ENCODE measurements at places on chromosomes 16 and 17. TPM values are rescaled to one million over a fixed set of nuclear protein-coding genes. Genes with fewer than 3 reads are reported as not detected.

EMP2 gene
- not detected for polyA plus RNA-seq

MAF gene
- polyA plus RNA-seq = 0.06 TPM

GRCh38 chr16:57208926-57209325 lies 22.8 kb downstream of the RSPRY1 start:
- H3K27ac ChIP-seq = no peak overlapping the region
- no peak for DNase-seq
- H3K36me3 ChIP-seq = peaks cover 18% of the 10 kb centered on the region
- no peaks in the 10 kb centered on the region for H3K4me1 ChIP-seq
- no peaks in the 10 kb centered on the region for H3K27me3 ChIP-seq

GRCh38 chr16:3138823-3139426 lies 4.1 kb downstream of the ZNF213 start:
- H3K27me3 ChIP-seq = no peaks in the 10 kb centered on the region
- H3K4me3 ChIP-seq = no peak overlapping the region
- DNase-seq = no peak
- H3K4me1 ChIP-seq = peaks cover 6% of the 10 kb centered on the region

DNA sequence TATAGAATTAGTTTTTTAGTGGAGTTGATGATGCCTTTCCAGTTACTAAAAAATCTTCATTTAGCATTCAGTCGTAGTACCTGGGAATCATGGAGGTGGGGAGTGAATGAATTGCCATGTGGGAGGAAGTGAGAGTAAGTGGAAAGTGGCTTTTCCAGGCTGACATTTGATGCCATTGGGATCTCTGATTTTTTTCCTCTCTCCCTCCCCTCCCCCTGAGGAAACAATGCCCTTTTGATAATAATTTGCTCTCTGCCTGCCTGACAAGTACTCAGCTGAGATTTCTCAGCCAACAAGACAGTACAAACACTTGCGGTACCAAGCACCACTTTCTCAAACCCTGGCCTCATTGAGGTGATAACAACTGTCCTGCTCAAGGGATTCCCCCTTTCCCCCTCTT lies 2.2 kb downstream of the UBE2Z start:
- H3K4me1 ChIP-seq = peaks cover 33% of the 10 kb centered on the region
- peaks cover 42% of the 10 kb centered on the region for H3K36me3 ChIP-seq
- H3K27ac ChIP-seq = peak overlapping the region; percentile 93

TTYH2 gene
- polyA plus RNA-seq = 2.0 TPM

- peaks cover 4% of the 10 kb centered on the region for H3K27me3 ChIP-seq
- H3K4me1 ChIP-seq = no peaks in the 10 kb centered on the region
- H3K27ac ChIP-seq = no peak overlapping the region
These were observed 16.2 kb upstream of the CD300E start for GRCh38 chr17:74639704-74640151.

DNA sequence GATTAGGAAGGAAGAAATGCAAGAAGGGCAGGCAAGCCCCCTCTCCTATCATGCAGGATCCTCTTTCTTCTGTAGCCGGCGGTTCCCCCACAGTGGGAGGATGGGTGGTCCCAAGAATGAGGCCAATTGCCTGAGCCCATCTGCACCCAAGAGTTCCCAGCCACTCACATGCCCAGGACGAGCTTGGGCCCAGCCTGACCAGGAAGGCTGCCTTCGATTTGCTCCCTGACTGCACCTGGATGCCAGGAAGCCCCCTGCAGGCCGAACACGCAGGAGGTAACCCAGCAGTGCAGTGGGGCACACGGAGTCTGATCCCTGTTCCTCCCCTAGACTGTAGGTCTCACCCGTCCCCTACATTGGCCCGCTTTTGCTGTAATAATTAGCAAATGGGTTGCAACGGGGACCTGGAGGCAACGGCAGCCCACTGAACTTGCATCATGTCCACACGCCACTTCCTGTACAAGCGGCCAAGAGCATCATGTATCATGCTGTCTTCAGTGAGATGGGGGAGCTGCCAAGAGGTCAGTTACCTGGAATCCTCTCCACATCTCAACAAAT lies 67.5 kb downstream of the AMFR start:
- peaks cover 11% of the 10 kb centered on the region for H3K4me1 ChIP-seq
- H3K36me3 ChIP-seq = peaks cover 14% of the 10 kb centered on the region
- H3K27ac ChIP-seq = no peak overlapping the region
- H3K27me3 ChIP-seq = no peaks in the 10 kb centered on the region

- no peaks in the 10 kb centered on the region for H3K27me3 ChIP-seq
- H3K36me3 ChIP-seq = no peaks in the 10 kb centered on the region
- no peaks in the 10 kb centered on the region for H3K4me1 ChIP-seq
- DNase-seq = no peak
These were observed 333.8 kb downstream of the HAPSTR1 start for GRCh38 chr16:9425236-9425635.

GRCh38 chr17:72255481-72255880 lies 134.7 kb downstream of the SOX9 start:
- no peak overlapping the region for H3K27ac ChIP-seq
- no peaks in the 10 kb centered on the region for H3K4me1 ChIP-seq
- no peak for DNase-seq
- H3K27me3 ChIP-seq = no peaks in the 10 kb centered on the region
- H3K4me3 ChIP-seq = no peak overlapping the region

MT4 gene
- not detected for polyA plus RNA-seq

ATP2A1 gene
- not detected for polyA plus RNA-seq

DNA sequence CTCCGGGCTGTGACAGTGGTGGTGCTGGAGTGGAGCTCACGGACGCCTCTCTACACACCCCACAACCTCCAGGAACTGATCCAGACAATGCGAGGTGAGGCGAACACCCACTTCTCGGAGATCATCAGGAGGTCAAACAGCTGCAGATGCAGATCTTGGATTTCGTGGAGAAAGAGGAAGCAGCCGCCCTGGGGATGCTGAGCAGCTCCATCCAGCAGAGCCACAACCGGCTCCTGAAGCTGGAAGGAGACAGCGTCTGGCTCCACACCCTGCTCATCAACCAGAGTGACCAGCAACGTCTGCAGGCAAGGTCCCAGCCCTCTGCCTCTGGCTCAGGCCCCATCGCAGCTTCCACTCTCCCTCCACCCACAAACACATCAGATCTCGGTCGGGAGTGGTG lies 13.2 kb upstream of the SLC16A5 start:
- no peak overlapping the region for H3K4me3 ChIP-seq
- H3K36me3 ChIP-seq = no peaks in the 10 kb centered on the region
- H3K27ac ChIP-seq = no peak overlapping the region
- no peaks in the 10 kb centered on the region for H3K4me1 ChIP-seq

GRCh38 chr17:68431661-68432071 lies 25.6 kb downstream of the WIPI1 start:
- no peaks in the 10 kb centered on the region for H3K27me3 ChIP-seq
- no peak overlapping the region for H3K27ac ChIP-seq
- H3K4me1 ChIP-seq = peaks cover 9% of the 10 kb centered on the region
- H3K4me3 ChIP-seq = no peak overlapping the region
- H3K36me3 ChIP-seq = no peaks in the 10 kb centered on the region

PRDM7 gene
- not detected for polyA plus RNA-seq

SLC9A5 gene
- 0.18 TPM for polyA plus RNA-seq

GRCh38 chr16:69270831-69271230 lies 40.3 kb upstream of the VPS4A start:
- no peak overlapping the region for H3K27ac ChIP-seq
- no peaks in the 10 kb centered on the region for H3K27me3 ChIP-seq
- H3K36me3 ChIP-seq = no peaks in the 10 kb centered on the region
- DNase-seq = no peak
- H3K4me3 ChIP-seq = no peak overlapping the region
- H3K4me1 ChIP-seq = no peaks in the 10 kb centered on the region

DNA sequence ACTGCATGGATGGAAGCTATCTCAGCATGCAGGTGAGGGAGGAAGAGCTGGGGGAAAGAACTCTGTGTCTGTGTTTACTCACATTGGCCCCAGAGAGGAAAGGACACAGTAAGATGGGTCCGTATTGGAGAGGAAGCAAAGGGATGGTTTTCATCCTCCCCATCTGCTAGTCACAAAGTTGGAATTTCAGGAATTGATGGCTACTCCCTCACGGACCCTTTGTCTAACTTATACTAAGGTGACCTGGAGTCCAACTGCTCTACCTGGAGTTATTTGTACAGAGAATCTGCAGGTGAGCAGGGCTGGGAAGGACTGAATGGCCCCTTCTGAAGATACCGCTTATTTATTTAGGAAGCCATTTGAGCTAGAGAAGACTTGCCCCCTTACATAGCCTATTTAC lies 55.1 kb downstream of the WNT3 start:
- DNase-seq = no peak
- H3K4me3 ChIP-seq = no peak overlapping the region
- H3K36me3 ChIP-seq = no peaks in the 10 kb centered on the region
- H3K4me1 ChIP-seq = no peaks in the 10 kb centered on the region
- H3K27ac ChIP-seq = no peak overlapping the region
- no peaks in the 10 kb centered on the region for H3K27me3 ChIP-seq

GRCh38 chr16:74561626-74562025 lies 45.3 kb downstream of the GLG1 start:
- no peaks in the 10 kb centered on the region for H3K27me3 ChIP-seq
- no peak overlapping the region for H3K27ac ChIP-seq
- no peak overlapping the region for H3K4me3 ChIP-seq
